Thoracic aorta (tissue), 2 donors: ENCODE measurements at places on chromosomes 1 and 21.

GRCh38 chr1:48761411-48761810 lies 15.3 kb downstream of the BEND5 start:
- H3K4me1 ChIP-seq, result peaks cover 6% of the 10 kb centered on the region

- DNase-seq, result no peak
- no peak overlapping the region for H3K4me3 ChIP-seq
- peaks cover 14% of the 10 kb centered on the region for H3K4me1 ChIP-seq
These were observed 2.0 kb upstream of the ADPRS start for GRCh38 chr1:36086529-36087232.

- peaks cover 13% of the 10 kb centered on the region for H3K36me3 ChIP-seq
- H3K4me3 ChIP-seq, result no peak overlapping the region
- H3K4me1 ChIP-seq, result peaks cover 5% of the 10 kb centered on the region
- no peak overlapping the region for H3K27ac ChIP-seq
- DNase-seq, result no peak
- no peaks in the 10 kb centered on the region for H3K27me3 ChIP-seq
These were observed 7.8 kb downstream of the TBX19 start for GRCh38 chr1:168288311-168289052.

DNA sequence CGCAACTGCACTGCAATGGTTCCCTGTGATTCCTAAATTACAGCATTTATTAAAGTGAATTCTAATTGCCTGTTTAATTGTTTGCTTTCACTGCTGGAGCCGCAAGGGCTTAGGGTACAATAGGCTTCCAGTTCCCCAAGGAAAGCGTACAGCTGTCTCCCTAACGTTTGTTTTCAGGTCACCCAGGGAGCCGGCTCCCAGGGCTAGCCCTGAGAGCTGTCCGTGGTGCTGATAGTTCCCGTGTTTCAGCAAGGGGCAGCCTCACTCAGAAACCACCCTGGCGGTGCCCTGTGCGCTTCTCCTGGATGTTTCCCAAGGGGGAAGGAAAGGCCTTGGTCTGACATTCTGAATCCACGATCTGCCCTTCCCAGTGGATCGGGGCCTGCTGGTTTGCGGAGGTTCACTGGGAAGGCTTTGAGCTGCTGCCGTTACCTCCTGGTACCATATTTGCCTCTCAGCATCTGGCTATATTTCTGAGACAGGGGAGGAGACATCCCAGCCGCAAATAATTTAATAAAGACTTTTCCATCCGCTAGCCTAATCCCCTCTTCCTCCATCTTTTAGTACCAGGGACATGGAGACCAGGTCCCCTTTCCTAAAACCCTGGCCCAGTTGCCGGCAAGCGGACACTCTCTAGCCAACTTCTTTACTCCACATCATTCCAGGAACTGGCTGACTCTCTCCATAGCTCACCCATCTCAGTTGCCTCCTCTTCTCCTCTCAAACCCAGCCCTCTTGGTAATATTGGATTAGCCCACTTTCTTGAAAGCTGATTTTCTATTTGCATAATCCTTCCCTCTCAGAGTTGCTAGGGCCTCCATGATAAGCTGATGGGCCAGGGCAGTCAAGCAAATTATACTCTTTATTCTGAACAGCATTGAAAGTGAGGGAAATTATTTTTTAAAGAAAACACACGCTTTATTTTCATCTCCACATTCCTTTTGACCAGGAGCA lies 149.0 kb downstream of the IGSF21 start:
- DNase-seq, result no peak
- no peak overlapping the region for H3K4me3 ChIP-seq
- no peaks in the 10 kb centered on the region for H3K27me3 ChIP-seq

DNA sequence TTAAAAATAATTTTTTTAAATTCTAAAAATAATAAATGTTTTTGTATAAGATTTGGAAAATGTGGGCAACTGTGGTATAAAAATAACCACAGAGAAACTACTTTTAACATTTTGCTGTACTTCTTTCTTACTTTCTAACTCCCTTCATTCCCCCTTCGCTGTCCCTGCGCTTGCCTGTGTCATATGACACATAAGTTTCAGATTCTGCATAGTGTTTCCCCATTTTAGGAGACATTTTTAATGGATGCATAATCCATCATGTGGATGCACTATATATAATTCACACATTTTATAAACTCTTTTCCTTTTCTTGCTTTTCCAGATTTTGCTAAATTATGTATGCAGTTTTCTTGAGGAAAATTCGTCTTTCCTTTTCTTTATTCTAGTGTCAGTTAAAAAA lies 16.3 kb downstream of the ATG4C start:
- H3K36me3 ChIP-seq, result no peaks in the 10 kb centered on the region
- no peak overlapping the region for H3K27ac ChIP-seq
- H3K27me3 ChIP-seq, result no peaks in the 10 kb centered on the region
- H3K4me3 ChIP-seq, result no peak overlapping the region
- peaks cover 7% of the 10 kb centered on the region for H3K4me1 ChIP-seq

DNA sequence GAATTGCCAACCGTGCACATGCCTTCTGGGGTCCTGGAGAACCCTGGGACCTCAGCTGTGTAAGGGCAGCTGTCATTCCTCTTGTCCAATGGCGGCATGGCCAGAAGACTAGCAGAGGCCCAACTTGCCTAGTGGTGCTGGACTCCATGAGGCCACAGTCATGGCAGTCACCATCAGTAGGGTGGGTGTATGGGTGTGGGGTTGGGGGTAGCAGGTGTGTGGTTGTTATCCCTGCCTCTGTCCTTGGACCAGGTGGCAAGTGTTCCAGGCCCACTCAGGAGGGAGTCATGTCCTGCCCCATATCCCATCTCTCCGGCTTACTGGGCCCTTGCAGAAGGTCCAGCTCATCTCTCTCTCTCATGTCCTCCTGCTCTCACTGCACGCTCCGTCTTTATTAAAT lies 1596.2 kb downstream of the MRPL39 start:
- H3K36me3 ChIP-seq, result no peaks in the 10 kb centered on the region
- no peaks in the 10 kb centered on the region for H3K27me3 ChIP-seq
- DNase-seq, result no peak
- no peaks in the 10 kb centered on the region for H3K4me1 ChIP-seq
- no peak overlapping the region for H3K27ac ChIP-seq
- no peak overlapping the region for H3K4me3 ChIP-seq

GRCh38 chr1:230043081-230043480 lies 24.0 kb upstream of the GALNT2 start:
- no peak overlapping the region for H3K4me3 ChIP-seq
- no peak overlapping the region for H3K27ac ChIP-seq
- no peaks in the 10 kb centered on the region for H3K36me3 ChIP-seq

GRCh38 chr1:175861626-175862367 lies 118.4 kb upstream of the TNR start:
- no peak overlapping the region for H3K4me3 ChIP-seq
- H3K27me3 ChIP-seq, result no peaks in the 10 kb centered on the region
- DNase-seq, result no peak
- no peaks in the 10 kb centered on the region for H3K36me3 ChIP-seq

DNA sequence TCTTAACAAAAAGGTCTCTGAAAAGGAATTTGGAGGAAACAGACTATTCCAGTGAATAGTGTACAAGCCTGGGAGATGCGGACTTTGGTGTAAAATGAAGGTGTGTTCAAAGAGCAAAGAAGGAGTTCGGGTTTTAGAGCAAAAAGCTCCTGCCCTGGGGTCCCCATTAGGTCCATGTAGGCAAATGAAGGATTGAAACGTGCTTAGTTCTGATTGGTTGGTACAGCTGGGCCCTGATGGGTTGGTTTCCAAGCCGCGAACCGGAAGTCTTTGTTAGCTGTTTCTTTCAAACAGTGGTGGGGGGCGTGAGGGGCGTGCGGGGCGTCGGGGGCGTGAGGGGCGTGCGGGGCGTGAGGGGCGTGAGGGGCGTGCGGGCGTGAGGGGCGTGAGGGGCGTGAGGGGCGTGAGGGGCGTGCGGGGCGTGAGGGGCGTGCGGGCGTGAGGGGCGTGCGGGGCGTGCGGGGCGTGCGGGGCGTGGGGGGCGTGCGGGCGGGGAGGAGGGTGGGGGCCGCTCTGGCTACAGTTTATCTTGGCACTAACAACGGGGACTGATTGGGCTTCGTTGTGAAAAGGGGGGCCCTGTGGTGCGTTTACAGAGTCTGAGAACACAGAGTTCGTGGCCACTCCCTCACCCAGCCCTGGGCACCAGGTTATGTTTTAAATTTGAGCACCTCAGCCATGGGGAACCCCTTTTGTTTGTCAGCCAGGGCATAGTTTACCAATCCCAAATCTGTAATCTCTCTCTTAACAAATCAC lies 29.4 kb downstream of the LRRC3 start:
- H3K4me1 ChIP-seq, result no peaks in the 10 kb centered on the region
- no peak for DNase-seq
- H3K27me3 ChIP-seq, result no peaks in the 10 kb centered on the region
- no peaks in the 10 kb centered on the region for H3K36me3 ChIP-seq
- H3K4me3 ChIP-seq, result no peak overlapping the region

DNA sequence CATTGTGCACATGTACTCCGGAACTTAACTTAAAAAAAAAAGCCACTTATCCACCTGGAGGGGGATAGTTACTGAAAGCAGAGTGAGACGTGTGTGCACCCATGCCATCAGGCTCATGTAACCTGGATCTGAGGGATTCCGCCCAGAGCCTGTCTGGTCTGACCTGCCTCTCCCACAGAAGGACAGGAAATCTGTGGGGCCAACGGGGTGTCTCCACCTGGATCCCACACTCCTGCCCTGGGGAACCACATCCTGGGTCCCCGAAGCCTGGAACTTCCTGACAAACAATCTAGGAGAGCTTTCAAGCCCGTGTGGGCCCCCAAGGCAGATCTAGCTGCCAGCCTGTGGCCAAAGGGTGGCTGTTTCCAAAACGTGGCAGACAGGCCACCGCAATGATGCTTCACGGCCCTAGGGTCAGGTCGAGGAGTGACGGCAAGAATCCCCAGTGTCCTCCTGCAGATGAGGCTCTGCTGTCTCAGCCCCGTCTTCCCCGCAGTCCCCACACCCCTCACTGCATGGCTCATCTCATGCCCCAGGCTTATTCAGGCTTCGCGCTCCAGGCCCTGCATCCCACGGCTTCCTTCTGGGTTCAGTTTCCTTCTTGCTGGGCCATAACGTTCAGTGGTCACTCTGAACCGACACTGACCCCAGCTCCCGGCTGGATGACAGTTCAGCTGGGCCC lies 21.0 kb upstream of the PCBP3 start:
- no peaks in the 10 kb centered on the region for H3K27me3 ChIP-seq
- no peak overlapping the region for H3K27ac ChIP-seq
- H3K4me3 ChIP-seq, result no peak overlapping the region

DNA sequence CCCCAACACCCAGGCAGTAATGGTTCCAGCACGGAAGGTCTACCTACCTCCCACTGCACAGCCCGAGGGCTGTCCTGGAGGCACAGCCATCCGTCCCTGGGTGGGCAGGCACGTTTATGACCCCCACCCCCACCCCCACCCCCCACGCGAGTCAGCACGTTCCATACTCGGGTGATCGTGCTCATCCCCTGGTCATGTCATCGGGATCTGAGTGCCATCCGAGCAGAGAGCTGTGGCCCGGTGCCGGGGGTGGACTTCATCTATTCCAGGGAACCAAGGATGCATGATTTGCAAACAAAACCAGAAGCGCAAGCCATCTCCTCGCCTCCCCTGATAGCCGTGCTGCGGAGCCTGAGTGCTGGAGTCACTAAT lies 1.1 kb downstream of the TSPEAR start:
- no peak overlapping the region for H3K27ac ChIP-seq
- DNase-seq, result no peak
- H3K4me3 ChIP-seq, result no peak overlapping the region
- no peaks in the 10 kb centered on the region for H3K4me1 ChIP-seq
- peaks cover 10% of the 10 kb centered on the region for H3K27me3 ChIP-seq
- H3K36me3 ChIP-seq, result no peaks in the 10 kb centered on the region

DNA sequence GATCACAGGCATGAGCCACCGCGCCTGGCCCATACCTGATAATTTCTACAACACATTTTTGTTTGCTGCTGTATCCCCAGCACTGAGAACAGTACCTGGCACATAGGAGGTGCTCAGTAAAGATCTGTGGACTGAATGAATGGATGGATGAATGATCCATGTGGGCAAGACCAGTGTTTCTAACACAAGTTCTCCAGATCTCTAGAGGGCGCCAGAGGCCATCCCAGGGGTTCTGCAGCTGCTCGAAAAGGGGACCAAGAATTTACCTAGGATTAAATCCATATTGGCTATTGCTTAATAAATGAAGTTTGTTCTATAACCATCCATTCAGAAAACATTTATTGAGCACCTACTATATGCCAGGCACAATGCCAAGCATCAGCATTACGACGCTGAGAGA lies 167.7 kb downstream of the ACTL8 start:
- H3K27me3 ChIP-seq, result no peaks in the 10 kb centered on the region
- DNase-seq, result no peak
- H3K36me3 ChIP-seq, result no peaks in the 10 kb centered on the region
- no peak overlapping the region for H3K27ac ChIP-seq

DNA sequence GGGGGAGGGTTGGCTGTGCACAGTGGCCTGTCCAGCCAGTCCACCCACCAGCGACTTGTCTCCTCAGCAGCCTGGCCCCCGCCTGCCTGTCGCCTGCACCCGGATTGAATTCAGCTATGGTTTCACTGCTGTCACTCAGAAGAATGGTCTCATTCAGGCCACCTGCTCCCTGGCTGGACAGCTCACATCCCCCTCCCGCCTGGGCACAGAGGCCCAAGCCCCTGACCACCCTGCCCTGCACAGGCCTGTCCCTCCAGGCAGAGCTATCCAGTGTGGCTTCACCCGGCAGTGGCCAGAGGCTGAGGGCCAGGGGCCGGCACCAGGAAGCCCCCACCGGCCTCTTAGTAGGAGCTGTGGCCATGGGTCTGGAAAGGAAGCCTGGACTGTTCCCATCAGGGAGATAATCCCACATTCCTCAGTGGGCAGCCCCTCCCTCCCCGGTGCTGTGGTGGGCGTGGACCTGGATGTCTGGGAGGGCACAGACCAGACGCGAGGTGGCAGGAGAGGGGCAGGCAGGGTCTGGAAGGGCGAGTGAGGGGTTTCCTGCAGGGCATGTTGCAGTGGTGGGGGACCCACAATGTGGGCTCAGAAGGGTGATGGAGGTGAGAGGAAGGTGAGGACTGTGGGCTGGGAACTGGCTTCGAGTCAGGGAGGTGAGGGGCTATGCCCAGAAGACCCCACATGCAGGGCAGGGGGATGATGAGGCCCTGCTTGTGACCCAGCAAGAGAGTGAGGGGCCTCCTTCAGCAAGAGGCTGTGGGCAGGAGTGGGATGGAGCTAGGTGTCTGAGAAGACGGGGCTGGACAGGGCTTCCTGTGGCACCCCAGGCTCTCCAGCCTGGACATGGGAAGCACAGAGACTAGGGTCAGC lies 30.4 kb downstream of the WNT9A start:
- no peak overlapping the region for H3K4me3 ChIP-seq
- H3K4me1 ChIP-seq, result no peaks in the 10 kb centered on the region
- no peaks in the 10 kb centered on the region for H3K36me3 ChIP-seq
- H3K27ac ChIP-seq, result no peak overlapping the region
- DNase-seq, result no peak
- H3K27me3 ChIP-seq, result no peaks in the 10 kb centered on the region

- no peaks in the 10 kb centered on the region for H3K4me1 ChIP-seq
- DNase-seq, result no peak
- H3K36me3 ChIP-seq, result no peaks in the 10 kb centered on the region
- no peaks in the 10 kb centered on the region for H3K27me3 ChIP-seq
These were observed 463.9 kb downstream of the PCP4 start for GRCh38 chr21:40331172-40331571.

DNA sequence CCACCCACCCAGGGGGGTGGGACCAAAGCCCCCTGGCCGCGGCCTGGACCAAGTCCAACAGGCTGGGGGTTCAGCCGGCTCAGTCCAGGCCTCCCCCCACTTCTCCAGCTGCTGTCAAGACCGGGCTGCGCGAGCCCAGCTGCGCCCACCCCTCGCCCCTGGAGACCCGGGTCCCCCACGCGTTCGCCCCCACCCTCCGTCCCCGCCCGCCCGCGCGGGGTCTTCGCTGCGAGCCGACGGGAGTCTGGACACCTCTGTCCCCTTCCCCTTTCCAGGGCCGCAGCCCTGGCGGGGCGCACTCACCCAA lies 253 bp downstream of the RAP1GAP start:
- H3K4me3 ChIP-seq, result peak overlapping the region; percentile 58
- H3K27me3 ChIP-seq, result no peaks in the 10 kb centered on the region
- peaks cover 25% of the 10 kb centered on the region for H3K4me1 ChIP-seq
- H3K36me3 ChIP-seq, result no peaks in the 10 kb centered on the region
- H3K27ac ChIP-seq, result no peak overlapping the region
- DNase-seq, result no peak
